ENCODE measurements at places on chromosomes 7 and 10.

DNA sequence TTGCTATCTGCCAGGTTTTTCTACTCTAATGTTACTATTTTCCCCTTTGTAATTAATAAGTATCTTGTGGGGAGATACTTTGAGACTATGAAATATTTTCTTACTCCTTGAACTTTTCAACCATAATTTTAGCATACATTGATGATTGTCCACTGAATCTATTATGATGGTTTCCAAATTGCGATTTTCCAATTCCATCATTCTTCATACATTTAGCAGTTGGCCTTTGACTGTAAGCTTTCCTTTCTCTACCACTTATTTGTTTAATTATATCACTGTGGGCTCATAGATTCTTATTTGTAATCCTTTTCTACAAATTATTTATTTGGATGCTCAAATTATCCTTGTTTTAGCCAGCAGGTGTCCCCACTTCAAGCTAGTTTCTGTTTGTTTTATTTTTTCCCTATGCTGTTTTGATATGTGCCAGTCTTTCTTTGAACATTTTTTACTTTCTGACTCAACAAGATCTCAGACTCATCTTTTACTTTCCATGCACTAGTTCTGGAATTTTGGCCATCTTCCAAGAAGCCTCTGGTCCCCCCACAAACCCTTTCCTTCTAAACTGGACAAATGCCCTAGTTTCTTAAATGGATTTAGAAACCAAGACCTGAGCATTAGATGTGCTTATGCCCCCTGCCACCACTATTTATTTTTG is 11.4 kb upstream of the MRPS16 start:
- no peak for DNase-seq

DNA sequence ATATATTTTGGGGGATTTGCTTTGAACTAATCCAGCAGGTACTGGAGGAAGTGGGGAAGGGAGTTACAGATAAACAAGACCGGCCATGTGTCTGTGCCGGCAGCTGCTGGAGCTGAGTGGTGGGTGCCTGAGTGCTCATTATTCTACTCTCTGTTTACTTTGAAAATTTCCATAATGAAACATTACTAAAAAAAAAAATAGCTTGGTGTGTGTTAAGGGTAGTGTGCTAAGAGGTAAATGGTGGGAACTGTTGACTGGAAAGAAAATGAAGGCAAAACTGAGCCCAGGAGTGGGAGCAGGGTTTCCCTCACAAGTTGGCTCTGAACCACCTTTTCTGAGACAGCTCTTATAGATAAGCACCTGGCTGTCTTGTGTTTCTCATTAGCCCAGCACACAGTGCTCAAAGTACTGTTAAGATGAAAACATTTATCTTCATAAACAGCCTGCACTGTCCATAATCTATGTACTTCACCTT is 50.6 kb downstream of the PARD3 start:
- no peak for DNase-seq

DNA sequence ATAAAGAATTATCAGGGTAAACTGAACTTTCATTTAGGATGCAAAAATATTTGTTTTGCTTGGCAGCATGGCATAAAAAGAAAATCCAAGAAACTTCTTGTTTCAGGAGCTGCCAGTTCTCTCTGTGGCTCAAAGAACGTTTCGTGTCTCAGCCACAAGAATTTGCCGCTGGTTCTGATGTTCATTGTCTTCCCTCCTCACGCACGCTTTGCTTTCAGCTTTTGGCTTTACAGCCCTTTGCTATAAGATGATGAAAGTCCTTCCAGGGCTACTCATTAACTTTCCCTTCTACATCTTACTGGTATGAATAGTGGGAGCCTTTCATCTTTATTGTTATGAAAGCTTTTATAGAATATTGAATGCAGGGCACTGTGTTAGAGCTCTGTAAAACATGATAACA is 124.7 kb downstream of the BICC1 start:
- DNase-seq, result no peak

GRCh38 chr10:113895018-113895417 is 40.6 kb downstream of the NHLRC2 start:
- no peak for DNase-seq

- no peak for DNase-seq
Measured at GRCh38 chr7:104153287-104153686, 54.5 kb downstream of the ORC5 start.

GRCh38 chr10:11520892-11521291 is 90.6 kb downstream of the USP6NL start:
- no peak for DNase-seq

DNA sequence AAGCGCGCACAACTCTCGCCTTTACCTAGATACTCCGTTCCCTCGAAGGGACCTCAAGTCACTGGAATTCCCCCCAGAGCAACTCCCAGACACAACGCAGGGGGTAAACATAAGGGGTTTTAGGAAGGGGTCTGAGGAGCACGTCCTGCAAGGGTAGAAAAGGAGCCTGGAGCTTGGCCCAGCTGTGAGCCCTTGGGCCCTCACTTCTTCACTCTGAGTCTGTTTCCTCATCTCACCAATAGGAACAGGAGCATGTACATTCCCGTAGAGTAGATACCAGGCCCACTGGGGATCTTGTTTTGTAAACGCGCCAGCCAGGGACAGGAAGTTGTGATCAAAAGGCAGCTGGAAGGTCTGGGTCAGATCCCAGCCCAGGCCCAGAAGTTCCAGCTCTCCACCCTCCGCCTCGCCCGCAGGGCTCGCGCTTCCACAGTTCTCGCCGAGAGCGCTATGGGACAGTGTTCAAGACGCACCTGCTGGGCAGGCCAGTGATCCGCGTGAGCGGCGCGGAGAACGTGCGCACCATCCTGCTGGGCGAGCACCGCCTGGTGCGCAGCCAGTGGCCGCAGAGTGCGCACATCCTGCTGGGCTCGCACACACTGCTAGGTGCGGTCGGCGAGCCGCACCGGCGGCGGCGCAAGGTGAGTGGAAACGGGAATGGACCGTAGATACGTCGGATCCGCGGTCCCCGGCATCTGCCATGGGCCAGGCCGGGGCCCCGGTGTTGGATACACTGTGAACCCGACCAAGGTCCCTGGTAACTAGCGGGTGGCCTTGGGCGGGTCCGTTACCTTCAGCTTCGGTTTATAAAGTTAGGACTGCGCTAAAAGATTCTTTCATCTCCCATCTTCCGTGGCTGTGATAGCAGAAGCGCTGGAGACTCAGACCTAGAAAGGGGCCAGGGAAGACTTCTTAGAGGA is 1.3 kb downstream of the CYP26C1 start:
- no peak for DNase-seq

DNA sequence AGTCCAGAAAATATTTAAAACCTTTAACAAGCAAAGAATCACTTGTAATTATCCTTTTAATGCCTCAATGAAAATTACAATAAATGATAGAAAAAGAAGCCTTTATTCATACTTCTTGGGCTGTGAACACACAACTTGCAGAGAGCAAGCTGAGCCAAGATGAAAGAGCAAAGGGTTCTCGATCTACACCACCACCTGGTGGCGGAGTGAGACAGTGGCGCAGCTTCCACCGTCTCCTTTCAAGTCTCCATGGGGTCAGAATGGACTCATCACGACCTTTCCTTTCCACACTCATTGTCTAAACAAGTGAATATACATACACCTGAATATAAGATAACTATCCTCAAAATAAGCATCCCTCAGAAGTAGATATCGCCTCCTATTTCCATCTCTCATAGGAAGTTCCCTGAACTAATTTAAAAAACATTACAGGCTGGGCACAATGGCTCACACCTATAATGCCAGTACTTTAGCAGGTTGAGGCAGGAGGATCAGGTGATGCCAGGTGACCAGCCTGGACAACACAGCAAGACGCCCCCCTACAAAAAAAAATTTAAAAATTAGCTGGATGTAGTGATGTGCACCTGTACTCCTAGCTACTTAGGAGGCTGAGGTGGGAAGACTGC is 40.7 kb downstream of the ATE1 start:
- no peak for DNase-seq

GRCh38 chr7:116842371-116842770 is 20.0 kb upstream of the CAPZA2 start:
- DNase-seq, result no peak

GRCh38 chr10:33365301-33365700 is 30.8 kb upstream of the NRP1 start:
- DNase-seq, result no peak

- no peak for DNase-seq
Measured at GRCh38 chr7:130970196-130970595, 236.2 kb upstream of the KLF14 start.

DNA sequence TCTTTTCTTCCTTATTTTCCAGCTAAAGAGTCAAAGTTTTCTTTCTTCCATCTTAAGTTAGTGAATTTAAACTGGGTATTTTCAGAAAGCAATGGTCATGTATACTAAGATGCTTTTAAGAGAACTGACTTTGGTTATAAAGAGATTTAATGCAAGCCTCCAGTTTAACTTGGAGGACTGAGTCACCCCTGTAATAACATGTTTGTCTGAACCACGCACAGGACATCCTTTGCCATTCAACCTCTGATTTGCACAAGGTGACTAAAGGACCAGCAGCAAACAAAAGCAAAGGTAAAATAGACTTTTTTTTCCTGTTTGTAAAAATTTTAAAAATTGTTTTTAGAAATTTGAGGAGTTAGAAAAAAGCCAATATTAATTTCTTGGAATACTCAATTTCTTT is 2.9 kb downstream of the HYAL4 start:
- DNase-seq, result no peak

- DNase-seq, result peak; percentile 75
Measured at GRCh38 chr7:143345428-143345900, 17.0 kb downstream of the FAM131B start.

GRCh38 chr10:104680467-104681401 is 39.6 kb downstream of the SORCS3 start:
- DNase-seq, result no peak

- DNase-seq, result no peak
Measured at GRCh38 chr7:115779561-115779960, 251.0 kb downstream of the TFEC start.

GRCh38 chr7:75599244-75599781 is 107.2 kb downstream of the SPDYE5 start:
- no peak for DNase-seq

DNA sequence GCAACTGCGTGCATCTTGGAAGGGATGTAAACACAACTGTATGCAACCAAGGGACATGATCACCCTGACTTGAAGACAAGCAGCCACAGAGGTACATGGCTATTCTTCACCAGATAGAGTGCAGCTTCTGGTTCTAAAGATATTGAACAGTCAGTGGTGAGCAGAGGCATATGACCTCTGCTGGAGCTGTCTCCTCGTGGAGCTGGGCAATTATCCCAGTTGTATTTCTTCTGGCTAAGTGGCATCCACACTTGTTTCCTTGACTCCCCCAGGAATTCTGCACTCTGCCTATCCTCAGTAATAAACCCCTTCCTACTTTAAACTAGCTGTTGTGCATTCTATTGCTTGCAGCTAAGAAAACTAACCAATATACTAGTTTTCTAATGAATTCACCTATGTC is 216.8 kb downstream of the THSD7A start:
- DNase-seq, result no peak

- DNase-seq, result no peak
Measured at GRCh38 chr7:1928645-1929348, 258.7 kb downstream of the ELFN1 start.

GRCh38 chr10:109327266-109327665 is 596.0 kb downstream of the XPNPEP1 start:
- DNase-seq, result no peak

DNA sequence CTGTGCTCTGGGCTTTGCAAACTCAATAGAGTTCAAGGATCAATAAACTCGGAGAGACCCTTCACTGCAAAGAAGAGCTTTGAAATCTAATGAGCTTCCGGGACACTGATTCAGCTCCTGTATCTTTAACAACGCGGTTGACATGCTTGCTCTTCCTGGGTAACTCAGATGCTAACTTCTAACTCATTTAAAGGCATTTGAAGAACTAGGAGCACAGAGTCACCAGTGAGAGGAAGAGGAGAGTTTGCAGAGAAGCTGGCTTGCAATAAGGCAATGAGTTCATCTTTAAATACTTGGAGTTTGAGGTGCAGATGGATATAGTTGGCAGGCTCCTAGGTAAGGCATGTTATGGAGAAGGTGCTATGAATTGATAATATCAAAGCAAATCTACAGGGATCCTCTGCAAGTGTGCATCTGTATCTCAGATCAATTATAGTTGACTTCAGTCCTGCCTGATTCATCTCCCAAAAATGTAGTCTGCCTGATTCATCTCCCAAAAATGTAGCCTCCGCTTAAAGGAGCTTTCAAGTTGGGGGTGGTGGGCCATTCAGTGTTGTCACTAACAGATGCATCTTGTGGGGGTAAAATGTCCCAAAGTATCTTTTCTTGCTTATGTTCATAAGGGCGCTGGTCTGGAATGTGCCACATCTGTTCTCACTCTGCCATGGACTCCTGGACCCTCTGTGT is 182.5 kb upstream of the PRSS58 start:
- DNase-seq, result no peak

DNA sequence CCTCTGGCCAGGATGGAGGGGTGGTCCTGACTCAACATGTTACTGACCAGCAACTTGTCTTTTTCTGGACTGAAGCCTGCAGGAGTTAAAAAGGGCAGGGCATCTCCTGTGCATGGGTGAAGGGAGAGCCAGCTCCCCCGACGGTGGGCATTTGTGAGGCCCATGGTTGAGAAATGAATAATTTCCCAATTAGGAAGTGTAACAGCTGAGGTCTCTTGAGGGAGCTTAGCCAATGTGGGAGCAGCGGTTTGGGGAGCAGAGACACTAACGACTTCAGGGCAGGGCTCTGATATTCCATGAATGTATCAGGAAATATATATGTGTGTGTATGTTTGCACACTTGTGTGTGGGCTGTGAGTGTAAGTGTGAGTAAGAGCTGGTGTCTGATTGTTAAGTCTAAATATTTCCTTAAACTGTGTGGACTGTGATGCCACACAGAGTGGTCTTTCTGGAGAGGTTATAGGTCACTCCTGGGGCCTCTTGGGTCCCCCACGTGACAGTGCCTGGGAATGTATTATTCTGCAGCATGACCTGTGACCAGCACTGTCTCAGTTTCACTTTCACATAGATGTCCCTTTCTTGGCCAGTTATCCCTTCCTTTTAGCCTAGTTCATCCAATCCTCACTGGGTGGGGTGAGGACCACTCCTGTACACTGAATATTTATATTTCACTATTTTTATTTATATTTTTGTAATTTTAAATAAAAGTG is 6.0 kb downstream of the PLAU start:
- DNase-seq, result no peak

DNA sequence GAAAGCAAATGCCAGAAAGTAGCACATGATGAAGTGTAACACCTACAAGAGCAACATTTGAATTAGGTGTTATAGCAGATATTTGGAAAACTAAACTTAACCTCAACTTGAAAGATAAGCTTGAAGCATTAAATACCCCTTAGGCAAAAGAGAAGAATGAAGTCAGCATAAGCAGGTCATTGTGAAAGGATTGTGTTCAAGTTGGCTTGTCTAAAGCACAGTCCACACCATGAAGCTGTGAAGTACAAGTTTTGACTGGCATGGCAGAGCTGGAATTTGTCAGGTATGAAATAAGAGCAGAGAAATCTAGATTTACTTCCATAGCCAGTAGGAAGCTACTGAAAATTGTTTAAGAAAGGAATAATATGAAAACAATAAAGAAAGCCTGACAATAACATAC is 480.3 kb upstream of the POT1 start:
- DNase-seq, result no peak

DNA sequence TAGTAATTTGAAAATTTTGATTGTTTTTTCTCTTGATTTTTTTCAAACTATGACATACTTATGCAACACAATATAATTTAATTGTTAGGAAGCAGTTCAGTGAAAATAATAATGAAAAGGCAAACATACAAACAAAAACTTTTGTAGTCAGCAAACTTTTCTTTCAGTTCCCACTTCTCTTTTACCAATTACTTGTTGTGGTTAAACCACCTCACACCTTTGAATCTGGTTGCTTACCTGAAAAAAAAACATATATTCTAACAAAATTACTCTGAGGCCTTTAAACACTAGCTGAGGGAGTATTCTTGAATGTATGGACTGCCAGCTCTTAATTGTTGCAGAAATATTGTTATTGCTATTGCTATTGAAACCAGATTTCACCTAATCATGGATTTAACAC is 266.2 kb upstream of the SEMA3C start:
- DNase-seq, result no peak
